GM23248 (cell line): ENCODE measurements at places on chromosomes 12 and 14.

DNA sequence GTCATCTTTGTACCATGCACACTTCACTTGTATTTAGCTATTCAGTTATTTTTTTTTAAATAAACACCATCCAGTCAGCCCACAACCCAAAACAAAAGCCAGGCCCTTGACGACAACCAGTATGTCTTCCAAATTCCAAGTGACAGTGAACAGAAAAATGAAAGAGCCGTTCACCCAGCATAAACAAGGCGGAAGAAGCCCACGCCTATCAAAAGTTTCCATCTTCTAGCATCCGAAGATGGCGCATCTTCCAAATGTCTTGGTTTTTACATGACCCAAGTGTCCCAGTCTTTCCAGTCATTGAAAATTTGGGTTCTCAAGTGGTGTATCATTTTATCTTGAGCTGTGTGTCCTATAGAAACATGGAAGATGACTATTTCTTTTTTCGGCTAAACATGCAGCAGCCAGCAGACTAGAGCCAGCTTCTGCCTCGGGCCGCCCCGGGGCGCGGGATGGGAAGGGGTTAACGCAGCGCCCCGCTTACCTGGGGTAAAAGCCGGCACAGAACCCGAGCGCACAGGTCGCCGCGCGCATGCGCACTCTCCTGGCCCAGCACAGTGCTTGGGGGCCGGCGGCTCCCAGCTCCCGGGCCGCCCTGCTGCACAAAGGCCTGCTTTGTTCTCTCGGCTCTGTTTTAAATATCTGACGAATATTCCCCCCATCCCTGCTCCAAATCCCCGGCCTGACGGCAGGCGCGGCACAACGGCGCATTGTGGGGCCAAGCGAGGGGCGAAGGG is 164.8 kb downstream of the ZFP36L1 start:
- DNase-seq: no peak

DNA sequence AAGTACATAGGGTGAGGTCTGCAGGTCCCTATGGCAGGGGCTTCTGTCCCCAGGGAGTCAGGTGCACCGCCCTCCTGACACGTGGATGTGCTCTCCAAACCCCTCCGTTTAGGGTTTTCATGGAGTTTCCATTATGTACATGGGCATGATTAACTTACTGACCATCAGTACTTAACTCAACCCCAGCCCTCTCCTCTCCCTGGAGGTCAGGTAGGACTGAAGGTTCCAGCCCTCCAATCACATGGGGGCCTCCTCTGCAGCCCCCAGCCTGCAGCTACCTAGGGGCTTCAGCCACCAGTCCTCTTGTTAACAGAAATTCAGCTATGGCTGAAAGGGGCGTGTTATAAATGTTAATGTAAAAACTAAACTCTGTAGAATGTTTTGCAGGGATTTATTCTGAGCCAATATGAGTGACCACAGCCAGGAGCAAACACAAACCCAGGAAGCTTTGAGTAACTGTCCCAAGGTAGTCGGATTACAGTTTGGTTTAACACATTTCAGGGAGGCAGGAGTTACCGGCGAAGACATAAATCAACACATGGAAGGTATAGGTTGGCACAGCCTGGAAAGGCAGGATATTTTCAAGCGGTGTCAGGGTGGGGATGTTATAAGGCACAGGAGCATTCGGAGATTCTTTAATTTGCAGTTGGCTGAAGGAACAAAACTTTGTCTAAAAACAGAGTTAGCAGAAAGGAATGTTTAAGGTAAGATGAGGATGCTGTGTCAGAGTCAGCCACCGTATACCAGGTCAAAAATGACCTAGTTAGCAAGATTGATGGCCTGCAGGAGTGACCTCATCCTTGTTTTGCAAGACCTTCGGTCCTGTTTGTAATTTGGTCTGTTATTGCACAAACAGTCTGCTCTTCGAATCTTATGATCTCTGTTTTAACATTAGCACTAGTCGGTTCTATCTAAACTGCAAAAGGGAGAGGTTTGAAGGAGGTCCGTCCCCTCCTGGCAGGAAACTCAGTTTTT is 75.2 kb downstream of the TNFAIP2 start:
- DNase-seq: peak; percentile 88

- DNase-seq: no peak
Observed at GRCh38 chr12:38544330-38545066, 227.9 kb downstream of the ALG10B start.

- DNase-seq: peak; percentile 60
Observed at GRCh38 chr12:92551853-92552397, 150.9 kb upstream of the PLEKHG7 start.

- DNase-seq: no peak
Observed at GRCh38 chr14:84894254-84894653, 635.7 kb upstream of the FLRT2 start.

DNA sequence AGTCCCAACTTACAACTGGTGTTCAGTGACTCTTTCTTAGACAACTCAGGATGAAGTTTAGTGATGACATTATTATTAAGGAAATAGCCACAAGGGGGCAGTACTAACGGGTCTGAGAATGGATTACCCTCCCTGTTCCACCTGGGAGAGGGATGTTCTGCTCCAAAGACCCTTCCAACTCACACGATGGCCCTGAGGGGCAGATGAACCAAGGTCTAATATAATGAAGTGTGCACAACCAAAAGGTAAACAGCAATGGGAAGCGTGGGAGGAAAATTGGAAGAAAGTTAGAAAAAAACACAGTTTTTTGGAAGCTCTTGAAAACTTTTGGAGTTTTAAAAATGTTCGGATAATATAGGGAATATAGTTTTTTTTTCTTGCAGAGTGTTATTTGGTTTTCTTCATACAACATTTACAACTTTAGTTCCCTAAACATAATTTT is 24.0 kb downstream of the FGF6 start:
- DNase-seq: peak; percentile 54

- DNase-seq: no peak
Observed at GRCh38 chr12:6274231-6275221, 36.0 kb upstream of the PLEKHG6 start.

- DNase-seq: peak; percentile 94
Observed at GRCh38 chr14:77040741-77041653, 12.5 kb upstream of the IRF2BPL start.

- DNase-seq: peak; percentile 32
Observed at GRCh38 chr12:18589316-18589715, 148.5 kb downstream of the PLCZ1 start.

GRCh38 chr12:7005311-7005710 is 13.0 kb downstream of the LPCAT3 start:
- DNase-seq: no peak

GRCh38 chr14:52014601-52015267 is 25.4 kb downstream of the RTRAF start:
- DNase-seq: no peak

DNA sequence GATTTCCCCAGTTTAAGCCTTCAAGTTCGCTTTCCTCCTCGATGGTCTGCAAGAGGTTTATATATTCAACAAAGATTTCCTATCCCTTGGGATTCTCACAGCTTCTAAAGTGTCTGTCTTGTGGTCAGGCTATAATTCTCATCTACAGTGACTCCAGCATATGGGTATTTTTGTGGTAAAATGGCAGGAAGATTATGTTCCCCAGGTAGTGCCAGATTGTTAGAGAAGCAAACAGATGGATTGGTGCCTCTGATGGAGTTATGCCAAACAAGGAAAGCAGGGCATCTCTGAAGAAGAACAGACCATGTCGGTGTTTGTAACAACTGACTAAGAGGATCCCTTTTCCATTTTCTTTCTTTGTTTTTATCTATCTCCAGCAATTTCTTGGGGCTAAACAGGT is 5.5 kb upstream of the CCDC175 start:
- no peak for DNase-seq

DNA sequence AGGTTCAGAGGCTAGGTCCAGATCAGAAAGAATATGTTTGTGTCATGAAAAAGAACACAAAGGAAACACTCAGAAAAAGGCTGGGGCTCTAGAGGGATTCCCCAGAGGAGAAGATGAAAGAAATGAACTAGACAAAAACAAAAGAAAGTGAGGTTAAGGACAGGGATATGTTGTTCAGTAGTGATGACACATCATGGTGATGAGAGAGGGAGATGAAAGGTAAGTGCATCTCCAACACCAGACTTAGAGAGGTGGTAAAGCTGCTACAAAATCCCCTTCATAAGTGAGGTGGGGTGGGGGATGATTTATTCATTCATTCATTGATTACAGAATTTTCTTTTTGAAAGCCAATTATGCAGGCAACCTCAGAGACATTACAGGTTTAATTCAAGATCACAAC is 19.6 kb upstream of the SLC8A3 start:
- DNase-seq: no peak

DNA sequence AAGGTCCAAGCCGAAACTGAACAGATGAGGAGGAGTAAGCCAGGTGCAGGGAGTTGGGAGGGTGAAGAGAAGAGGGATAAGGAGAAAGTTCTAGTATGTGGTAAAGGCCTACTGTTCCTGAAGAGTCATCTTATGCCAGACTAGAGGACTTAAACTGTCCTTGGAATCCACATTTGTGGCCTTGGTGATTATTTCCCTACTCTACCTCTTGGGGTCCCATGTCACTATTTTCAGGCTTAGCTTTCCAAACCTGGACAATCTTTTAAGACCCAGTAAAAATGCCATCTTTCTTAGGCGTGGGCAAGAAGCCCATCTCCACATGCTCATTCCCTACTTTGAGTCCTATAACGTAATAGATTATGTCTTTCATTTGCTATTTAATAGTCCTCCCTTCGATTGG is 40.1 kb upstream of the CRY1 start:
- no peak for DNase-seq
